ENCODE measurements at places on chromosomes 6 and 20.

DNA sequence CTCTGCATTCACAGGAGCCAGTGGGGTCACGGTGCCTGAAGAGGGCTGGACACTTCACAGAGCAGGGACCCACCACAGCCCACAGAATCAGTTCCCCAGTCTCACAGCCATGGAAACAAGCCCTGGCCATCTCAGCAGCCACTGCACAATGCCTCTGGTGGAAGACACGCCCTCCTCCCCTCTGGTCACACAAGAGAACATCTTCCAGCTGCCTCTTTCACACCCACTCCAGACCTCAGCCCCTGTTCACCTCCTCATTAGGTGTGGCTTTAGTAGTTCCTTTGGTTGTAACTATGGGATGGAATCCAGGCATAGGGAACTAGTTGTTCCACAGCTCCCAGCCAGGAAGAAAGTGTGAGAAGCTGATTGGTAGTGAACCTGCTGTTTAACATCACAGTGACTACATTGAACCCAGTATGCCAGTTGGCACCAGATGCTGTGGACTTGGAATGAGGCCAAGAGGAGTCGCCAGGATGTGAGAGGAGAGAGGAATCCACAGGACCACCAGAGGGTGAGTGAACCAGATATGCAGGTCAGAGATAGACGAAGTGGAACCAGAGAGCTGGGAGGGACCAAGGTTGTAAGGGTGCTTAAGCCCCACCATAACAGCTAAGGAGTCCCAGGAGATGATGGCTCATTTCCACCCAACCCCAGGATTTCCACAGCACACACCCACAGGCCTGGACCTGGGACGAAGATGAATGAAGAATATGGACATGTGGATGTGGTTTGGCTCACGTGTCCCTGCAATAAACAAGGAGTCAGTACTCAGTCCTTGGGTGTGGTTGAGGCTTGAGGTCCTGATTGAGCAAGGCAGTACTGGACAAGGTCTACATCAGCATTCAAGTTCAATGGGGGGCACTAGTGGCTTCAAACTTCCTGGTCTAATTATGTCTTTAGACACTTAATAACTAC is 8.8 kb upstream of the BTN3A3 start:
- DNase-seq, result peak; percentile 75

GRCh38 chr6:106512968-106513574 is 116.2 kb downstream of the RTN4IP1 start:
- DNase-seq, result peak; percentile 36

DNA sequence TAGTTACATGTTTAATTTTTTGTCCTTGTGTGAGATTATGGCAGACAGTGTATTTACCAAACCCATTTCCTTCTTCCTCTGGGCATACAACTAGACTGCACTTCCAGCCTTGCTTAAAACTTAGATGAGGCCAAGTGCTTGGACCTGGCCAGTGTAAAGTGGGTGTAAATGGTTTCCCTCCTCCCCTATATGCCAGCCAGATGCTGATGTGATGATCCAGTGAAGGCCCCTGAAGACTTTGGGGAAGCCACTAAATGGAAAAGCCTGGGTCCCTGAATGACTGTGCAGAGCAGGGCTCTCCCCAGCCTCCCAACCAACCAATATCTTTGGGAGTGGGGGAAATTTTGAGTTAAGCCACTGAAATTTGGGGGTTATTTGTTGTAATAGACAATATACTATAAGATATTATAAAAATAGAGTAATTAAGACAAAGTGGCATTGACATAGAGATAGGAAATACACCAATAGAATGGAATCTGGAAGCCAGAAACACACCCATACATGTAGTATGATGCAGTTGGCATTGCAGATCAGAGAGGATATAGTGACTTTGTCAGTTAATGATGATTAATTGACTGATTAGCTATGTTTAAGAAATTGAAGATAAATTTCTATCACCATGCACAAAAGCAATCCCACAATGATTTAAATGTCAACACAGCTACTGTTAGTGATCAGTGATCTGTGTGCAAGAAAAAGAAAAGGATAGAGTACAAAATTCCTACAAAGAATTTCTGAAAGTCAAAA is 10.4 kb upstream of the SNX9 start:
- no peak for DNase-seq

DNA sequence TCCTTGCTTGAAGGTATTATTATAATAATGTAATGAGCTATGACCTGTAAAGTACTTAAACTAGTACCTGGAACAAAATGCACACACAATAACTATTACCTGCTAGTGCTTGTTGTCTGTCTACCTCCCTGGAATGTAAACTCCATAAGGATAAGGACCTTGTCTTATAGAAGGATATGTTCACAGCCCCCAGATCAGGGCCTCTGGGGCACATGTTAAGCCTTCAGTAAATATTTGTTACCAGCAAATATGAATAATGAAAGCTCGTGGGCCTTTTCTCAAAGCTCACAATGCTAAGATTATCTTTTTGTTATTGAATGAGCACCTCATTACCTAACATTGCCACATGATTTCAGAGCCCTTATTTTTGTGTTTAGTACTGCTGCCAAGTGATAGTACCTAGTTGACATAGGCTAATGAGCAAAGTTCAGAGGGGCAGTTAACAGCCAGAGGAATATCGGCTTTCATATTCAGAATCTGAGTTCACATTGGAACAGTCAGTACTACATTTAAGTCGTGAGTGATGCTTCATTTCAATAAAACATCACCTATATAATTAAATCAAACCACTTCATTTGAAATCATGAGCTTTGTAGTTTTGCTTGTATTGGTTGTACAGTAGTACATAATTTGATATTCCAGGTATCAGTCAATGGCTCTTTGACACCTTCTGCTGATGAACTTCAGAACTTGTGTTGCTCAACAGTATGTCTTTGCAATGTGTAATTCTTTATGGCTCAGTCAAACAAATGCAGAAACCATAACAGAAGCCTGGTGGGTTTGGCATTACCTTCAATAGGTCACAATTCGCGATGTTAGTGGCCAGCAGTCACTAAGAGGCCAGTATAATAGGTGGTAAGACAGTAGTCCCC is 11.8 kb upstream of the SMLR1 start:
- DNase-seq, result no peak

- peak; percentile 75 for DNase-seq
Measured at GRCh38 chr6:27505209-27506027, 32.5 kb upstream of the ZNF184 start.
